ENCODE measurements at places on chromosomes 5 and 9. TPM values are rescaled to one million over a fixed set of nuclear protein-coding genes. Genes with fewer than 3 reads are reported as not detected.

SHOC1 gene
- not detected for total RNA-seq

GNA14 gene
- total RNA-seq, result not detected

IFNE gene
- total RNA-seq, result not detected

ITK gene
- total RNA-seq, result 277 TPM

HCN1 gene
- not detected for total RNA-seq

MYMK gene
- not detected for total RNA-seq

Measured in activated T-helper 17 cell treated with anti-CD3 and anti-CD28 coated beads, Interleukin-2, amount 50 U/mL, for 72 hours (primary cell).